ENCODE measurements at places on chromosomes 3 and 15.

- no peak for ATAC-seq
These were observed 144.3 kb downstream of the FBN1 start for GRCh38 chr15:48501208-48501607.

GRCh38 chr3:153284282-153284938 is 122.4 kb downstream of the RAP2B start:
- peak; percentile 91 for ATAC-seq

DNA sequence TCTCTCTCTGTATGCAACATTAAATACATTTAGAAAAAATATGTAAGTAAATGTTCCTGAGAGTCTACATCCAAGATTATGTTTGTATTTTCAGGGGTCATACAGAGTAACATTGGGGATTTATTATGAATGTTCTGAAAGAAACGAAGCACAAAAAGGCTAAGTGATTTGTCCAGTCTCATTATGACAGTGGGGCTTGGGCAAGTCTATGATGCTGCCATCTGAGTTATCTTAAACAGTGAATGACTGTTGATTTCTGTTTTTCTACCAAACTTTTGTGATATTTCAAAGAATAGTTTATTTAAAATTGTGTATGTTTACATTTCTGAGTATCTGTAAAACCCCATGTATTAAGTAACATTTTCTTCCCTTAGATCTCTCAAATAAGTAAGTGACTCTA is 481.2 kb upstream of the ZNF717 start:
- no peak for ATAC-seq

DNA sequence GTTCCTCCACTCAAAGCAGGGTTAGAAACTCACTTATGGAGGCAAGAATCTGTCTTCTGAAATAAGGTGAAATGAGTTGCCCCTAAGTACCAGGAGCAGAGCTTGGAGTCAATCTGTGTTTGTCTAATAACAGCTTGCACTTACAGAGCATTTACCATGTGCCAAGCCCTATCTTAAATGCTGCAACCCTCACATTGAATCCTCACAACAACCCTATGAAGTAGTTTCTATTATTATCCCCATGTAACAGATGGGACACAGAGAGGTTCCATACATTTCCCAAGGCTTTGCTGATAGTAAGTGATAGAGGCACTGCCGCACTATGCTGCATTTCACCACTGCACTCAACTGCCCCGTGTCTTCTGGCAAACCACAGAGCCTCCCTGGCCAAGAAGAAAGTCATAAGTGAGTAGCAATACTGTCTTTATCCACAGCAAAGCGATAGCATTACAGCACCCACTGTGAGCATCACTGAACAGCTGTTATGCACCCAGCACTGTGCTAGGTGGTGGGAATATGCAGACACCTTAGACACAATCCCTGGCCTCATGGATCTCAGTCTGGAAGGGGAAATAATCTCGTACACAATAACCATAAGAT is 141.5 kb downstream of the SSR3 start:
- no peak for ATAC-seq

- ATAC-seq, result no peak
These were observed 11.2 kb upstream of the LIPC start for GRCh38 chr15:58420579-58421043.

- ATAC-seq, result no peak
These were observed 278.0 kb upstream of the NECTIN3 start for GRCh38 chr3:110793611-110794010.

DNA sequence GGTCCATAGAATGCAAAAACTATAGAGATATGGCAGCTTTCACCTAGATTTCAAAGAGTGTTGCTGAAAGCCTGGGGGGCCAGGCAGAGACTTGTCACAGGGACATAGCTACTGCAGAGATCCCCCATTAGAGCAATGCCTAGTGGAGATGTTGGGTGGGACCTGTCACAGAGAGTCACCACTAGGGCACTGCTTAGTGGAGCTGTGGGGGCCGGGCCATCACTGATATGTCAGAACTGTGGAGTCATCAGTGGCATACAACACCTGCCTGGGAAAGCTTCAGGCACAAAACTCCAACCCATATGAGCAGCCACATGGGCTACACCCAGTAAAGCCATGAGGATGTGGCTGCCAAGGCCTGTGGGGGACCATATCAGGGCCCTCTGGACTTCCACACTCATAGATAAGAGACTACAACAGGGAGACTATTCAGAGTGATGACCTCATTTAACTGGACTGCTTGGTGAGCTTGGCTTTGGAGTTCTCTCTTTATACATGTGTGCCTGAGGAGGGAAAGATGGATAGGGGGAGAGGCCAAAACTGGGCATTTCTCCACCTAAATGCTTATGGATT is 176.3 kb downstream of the ZNF621 start:
- no peak for ATAC-seq

DNA sequence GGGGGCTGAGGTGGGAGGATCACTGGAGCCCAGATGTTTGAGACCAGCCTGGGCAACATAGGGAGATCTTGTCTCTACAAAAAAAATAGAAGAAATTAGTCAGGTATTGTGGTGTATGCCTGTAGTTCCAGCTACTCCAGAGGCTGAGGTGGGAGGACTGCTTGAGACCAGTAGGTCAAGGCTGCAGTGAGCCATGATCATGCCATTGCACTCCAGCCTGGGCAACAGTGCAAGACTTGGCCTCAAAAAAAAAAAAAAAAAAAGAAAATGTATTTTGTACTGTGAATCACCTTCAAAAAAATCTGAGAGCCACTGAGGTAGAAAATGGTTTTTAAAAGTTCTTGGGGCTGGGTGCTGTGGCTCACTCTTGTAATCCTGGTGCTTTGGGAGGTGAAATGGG is 4.6 kb downstream of the SNX4 start:
- ATAC-seq, result no peak

- no peak for ATAC-seq
These were observed 74.6 kb upstream of the SPATA12 start for GRCh38 chr3:56985878-56986277.

DNA sequence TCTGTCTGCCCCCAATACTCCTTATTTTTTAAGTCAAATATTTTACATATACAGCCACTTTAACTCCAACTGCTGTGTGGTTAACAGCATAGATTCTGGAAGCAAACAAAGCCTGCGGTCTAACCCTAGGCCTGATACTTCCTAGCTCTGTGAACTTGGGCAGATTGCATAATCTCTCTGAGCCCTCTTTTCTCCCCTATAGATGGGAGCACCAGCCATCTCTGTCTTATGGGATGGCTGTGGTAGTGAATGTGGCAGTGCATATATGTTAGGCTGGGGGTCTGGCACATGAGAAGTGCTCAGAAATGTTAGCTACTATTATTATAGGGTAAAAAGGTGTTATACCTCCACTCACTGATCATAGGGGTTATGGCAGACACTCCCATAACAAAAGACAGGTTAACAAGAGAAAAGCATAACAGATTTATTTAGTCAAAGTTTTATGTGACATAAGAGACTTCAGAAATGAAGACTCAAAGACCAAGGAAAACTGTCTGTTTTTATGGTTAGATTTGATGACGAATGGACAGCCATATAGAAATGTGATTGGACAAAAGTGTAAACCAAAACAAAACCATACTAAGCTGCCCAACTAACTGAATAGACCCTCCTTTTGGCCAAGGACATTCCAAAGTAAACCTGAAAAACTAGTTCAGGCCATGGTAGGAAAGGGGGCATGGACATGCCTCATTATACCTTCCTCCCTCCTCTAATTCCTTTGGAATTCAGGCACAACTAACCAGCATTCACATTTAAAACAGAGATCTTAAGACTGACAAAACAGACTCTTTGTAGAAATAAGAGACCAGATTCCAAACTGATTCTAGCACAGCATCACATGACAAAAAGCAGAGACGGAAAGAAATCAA is 53.9 kb upstream of the DAZL start:
- no peak for ATAC-seq

DNA sequence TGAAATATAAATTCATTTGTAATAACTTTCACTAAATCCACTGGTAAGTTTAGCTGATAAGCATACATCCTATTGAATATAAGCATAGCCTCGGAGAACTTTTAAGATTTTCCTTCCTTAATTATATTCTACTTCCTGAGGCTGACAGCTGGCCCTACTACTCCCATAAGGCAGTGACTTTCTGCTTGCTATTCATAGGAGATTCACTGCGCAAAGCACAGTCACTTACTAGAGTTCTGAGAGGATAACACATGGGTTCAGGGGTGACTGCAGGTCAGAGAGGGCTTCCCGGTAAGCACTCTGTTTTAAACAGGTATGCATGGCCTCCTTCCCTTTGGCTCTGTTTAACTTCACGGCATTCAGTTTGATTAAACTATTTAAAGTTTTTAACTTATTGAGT is 75.8 kb downstream of the FAIM start:
- ATAC-seq, result no peak

- no peak for ATAC-seq
These were observed 106.6 kb downstream of the LRIG1 start for GRCh38 chr3:66394019-66394752.

- ATAC-seq, result no peak
These were observed 5.7 kb upstream of the GANC start for GRCh38 chr15:42267286-42267685.

DNA sequence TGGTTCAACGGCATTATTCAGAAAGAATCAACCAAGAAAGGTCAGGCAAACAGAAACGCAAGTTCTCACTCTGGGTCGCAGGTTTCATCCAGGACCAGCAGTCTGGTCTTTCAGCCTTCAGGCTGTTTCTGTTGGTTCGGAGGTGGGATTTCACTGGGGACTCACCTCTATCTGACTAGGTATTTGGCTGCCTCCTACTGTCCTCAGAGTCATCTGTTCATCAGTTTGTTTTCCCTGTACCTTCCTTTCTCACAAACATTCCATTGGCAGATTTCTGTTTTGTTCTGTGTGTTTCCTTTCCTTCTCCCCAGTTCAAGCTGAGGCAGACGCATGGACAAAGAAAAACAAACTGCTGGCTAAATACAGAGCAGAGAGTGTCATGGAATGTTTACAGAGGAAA is 1046.6 kb upstream of the CFAP20DC start:
- no peak for ATAC-seq

GRCh38 chr15:86494475-86494874 is 414.8 kb downstream of the AGBL1 start:
- ATAC-seq, result no peak

DNA sequence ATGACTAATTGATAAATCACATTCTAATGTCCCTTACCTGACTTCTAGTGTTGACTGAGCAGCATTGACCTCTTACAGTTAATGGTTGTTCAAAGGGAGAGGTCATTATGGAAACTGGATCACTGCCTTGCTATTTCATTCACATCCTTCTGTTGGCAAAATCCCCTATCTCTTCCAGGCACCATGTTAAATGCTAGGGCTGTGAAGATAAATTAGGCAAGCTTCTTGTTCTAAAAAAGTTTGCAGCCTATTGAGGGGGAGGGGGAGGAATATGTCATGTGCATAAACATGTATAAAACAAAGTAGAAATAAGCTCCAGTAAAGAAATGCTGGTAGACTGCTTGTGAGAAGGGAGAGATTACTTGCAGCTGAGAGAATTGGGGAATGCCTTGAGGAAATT is 84.8 kb upstream of the MLF1 start:
- ATAC-seq, result no peak

GRCh38 chr15:95027981-95028380 is 796.6 kb downstream of the MCTP2 start:
- no peak for ATAC-seq

- no peak for ATAC-seq
These were observed 190.8 kb downstream of the MBNL1 start for GRCh38 chr3:152459572-152459971.

DNA sequence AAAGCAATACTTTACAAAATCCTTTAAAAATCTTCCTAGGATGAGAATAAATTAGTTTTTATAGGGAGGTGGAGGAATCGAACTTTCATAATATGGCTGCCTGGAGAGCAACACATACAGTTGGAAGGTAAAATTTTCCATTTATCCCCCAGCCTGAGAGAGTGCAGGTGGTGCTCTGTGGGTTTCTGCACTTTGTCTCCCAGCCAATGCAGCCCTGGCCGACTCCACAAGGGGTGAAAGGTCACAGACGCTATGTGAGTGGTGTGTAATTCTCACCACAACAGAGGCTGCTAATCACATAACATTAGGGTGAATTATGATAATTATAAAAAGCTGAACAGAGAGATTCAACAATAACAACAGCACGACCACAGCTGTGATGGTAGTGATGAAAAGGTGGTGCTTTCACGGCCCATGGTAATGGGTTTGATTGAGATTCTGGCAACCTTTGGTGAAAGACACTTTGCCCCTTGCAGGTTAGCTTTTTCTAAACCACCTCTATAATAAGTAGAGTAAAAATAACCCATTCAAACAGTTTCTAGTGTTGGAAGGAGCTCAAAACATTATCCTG is 30.1 kb upstream of the NANOGP8 start:
- no peak for ATAC-seq

DNA sequence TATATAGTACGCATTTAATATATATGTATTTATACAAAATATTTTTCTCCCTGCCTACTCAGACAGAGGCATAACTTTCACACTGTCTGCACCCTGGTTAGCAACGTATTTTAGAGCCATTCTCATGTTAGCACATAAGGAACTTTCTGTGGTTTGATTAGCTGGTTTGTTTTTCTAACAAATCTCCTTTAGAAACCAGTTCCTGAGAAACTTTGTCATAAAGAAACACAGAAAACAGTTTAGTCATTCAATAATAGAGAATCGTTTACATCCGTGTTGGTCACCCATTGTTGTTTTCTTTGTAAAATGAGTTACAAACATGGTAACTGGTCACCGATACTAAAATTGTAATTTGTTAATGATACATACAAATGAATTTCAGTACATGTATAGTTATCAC is 5.9 kb upstream of the NGRN start:
- ATAC-seq, result no peak

GRCh38 chr3:140117096-140117526 is 182.1 kb downstream of the CLSTN2 start:
- ATAC-seq, result no peak

DNA sequence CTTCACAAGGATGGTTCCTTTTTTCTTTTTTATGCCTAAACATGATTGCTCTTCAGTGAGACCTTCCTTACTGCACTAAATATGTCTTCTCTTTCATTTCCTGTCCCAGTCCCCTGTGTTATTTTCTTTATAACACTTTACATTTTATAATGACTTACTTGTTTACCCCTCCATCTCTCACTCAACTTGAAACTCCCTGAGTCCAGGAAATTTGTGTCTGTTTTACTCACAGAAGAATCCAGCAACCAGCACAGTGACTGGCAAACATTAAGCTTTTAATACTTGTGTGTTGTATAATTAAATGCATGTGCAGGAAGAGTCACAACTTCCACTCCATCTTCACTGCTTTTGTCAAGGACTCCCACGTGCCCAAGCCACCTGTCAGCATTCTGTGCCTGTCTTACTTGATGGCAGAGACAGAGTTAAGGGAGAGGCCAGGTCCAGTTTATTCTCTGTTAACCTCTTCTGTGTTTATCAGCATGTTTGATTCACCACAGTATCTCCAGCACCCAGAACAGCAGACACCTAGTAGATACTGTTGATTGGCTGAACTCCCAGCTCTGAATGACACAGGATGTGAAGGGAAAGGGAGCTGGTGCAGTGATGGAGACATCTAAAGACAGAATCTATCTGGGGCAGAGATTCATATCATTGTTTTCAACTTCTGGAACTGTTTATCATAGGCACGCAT is 42.8 kb downstream of the SSR3 start:
- ATAC-seq, result no peak

GRCh38 chr15:81807806-81808205 is 238.0 kb downstream of the MEX3B start:
- ATAC-seq, result no peak

Data from gastroesophageal sphincter (tissue), 4 donors.